ENCODE measurements at places on chromosomes 7 and 10.

DNA sequence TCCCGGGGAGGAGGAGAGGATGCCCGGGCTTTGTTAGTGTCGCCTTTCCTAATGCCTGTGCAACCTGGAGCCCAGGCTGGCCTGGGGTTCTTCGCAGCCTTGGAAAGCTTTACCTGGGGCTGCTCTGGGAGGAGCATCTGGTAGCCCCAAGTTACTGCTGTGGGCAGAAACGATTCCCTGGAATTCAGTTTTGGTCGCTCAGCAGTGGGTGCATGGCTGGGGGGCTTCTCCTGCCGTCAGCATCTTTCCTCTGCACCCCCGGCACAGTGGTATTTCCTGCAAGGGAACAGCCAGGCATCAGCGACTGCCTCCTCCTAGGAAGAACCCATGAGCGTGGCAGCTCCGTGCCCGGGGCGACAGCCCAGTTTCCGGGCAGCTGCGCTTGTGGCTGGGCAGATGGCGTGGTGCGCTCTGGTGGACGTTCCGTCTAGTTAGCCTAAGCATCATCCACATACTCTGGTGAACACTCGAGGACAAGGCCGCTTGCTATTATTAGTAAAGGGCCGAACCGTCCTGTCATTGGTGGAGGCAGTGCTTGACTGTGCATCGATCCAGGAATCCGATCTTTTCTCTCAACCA is 107.0 kb upstream of the BTBD16 start:
- DNase-seq = no peak

- peak; percentile 69 for DNase-seq
These were observed 5.8 kb downstream of the IDE start for GRCh38 chr10:92567952-92568600.

- no peak for DNase-seq
These were observed 181.6 kb downstream of the SND1 start for GRCh38 chr7:127833641-127834040.

DNA sequence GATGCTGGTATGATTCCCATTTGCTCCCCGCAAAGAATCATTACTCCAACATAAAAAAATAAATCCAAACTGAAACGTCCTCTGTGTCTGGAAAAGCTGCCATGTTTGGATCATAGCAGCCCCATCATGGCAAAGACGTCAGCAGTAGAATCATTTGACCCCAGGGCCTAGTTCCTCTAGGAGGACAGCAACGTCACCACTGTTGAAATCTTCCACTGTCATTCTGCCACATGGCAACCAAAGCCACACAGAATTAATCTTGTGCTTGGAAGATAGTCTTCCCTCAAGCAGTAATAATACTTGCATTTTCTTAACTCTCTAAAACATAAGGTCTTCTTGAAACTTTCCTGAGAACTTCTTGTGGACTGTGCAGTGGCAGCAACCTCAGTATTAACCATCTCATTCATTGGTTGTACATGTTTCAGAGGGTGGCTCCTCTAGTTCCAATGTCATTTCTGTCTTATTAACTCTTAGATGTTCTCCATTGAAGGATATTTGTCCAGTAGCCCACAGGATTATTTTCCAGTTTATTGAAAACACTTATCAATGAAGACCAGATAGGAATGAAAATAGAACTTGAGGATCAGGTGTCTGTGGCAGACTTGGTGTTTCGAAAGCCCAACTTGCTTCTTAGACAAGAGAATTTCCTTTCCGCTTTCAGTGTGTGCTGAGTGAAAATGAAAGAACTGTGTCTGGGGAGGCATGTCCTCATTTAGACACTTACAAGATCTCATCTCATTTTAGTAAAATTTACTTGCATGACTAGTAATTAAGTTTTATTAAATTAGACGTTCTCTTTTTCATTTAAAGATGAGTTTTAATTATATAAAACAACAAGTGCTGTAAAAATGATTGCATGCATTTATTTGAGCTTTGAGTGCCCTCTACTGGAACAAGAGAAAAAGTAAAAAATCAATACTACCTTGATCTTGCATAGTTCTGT is 28.9 kb upstream of the INHBA start:
- DNase-seq = no peak

- DNase-seq = no peak
These were observed 61.7 kb upstream of the CCNY start for GRCh38 chr10:35274498-35275060.

GRCh38 chr7:82816272-82816671 is 346.4 kb downstream of the PCLO start:
- DNase-seq = no peak

DNA sequence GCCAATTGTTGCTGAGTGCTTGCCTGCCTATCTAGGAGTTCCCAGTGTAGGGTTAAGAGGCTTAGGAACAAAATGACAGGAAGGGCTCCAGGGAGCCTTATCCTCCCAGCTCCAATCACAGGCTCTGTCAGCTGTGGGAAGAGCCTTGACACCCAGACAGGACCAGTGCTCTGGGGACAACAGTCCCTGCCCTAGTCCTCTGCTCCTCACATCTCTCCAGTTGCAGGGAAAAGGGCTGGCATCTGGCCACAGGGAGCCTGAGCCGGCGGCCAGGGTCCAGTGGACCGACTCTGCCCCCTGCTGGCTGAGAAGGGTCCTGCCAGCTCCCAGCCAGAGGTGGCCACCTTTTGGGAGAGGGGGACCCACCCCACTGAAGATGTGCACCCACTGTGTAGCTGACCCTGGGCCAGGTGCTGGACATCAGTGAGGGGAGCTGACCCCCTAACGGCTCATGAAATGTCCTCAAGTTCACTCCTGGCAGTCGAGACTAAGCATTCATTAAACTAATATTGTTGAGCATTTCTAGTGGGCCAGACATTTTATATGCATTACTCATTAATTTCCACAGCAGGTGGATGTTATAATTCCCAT is 17.6 kb downstream of the DNAJB12 start:
- DNase-seq = peak; percentile 61

DNA sequence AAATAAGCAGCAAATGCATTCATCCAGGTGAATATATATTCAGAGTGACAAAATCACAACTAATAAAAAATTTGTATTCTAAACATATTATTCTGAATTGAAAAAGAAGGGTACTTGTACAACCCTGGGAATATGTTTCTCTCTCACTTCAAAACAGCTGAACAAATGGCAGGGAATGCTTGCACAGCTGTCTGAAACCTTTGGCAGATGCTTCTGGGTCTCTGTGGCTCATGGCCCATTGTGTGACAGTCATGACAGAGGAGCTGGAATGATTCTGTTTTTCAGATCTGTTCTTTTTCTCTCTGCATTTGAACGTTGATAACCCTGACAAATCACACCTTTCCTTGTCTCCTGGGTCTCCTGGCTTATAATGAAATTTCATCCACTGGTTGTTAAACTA is 275.7 kb upstream of the FZD1 start:
- no peak for DNase-seq

GRCh38 chr10:113988535-113988934 is 55.1 kb upstream of the ADRB1 start:
- no peak for DNase-seq

GRCh38 chr10:68163735-68164134 is 54.4 kb downstream of the MYPN start:
- no peak for DNase-seq

DNA sequence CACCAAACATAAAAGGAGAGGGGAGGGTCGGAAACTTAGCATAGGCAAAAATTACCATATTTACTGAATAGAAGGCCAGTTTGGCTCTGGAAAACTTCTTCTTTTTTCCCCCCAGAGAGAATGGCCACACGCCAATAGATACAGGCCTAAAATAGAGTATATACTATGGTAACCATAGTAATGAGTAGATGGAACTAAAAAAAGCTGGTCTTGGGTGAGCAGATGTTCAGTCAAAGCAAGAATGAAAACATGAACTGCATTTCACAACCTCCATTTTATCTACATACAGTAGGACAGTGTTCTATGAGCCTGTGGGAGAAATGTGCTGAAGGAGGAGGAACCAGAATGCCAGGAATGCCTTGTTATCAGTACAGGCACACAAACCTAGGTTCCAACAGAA is 141.7 kb upstream of the SEMA3A start:
- DNase-seq = peak; percentile 8

- no peak for DNase-seq
These were observed 92.8 kb downstream of the VWC2 start for GRCh38 chr7:49866076-49866735.

DNA sequence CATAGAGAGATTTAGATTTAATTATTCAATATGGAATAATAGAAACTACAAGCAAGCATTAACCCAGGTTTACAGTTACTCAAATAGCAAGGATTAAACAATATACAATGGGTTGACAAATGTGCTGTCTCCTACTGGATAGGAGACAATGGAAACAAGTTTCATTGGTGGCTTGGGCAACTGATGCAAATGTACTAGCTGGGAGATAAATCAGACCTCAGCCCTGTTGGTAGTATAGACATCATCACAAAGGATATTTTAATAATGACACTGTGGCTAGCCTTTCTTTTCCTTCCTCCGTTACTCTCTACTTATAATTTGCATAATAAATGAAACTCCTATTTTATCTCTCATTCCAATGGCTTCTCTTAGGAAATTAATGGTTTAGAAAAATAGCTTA is 96.5 kb upstream of the DKK1 start:
- DNase-seq = no peak

GRCh38 chr10:113095419-113096127 is 145.5 kb downstream of the TCF7L2 start:
- DNase-seq = no peak

DNA sequence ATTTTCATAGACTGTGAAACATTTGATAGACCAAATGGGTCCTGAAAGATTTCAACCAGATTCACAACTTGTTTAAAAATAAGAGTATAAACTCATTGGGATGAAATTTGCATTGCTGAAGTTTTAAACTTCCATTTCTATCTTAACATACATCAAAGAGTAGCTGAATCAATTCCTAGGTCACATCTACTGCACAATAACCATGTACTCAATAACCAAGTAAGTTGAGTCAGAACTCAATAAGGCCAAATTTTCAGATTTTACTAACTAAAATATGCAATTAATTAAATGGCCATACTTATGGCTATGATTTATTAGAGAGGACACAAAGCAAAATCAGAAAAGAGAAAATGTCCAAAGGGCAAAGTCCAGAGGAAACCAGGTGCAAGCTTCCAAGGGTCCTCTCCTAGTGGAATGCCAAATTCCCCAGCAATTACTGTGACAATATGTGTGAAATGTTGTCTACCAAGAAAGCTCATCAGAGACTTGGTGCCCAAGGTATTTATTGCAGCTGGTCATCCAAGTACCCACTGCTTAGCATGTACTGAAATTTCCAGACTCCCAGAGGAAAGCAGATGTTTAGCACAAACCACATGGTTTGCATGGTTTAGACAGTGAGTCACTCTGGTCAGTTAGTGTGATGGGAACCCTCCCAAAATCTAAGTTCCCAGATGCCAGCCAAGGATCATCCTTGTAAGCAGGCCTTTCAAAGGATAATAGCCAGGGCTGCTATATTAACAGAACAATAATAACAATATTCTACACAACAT is 238.9 kb downstream of the IPMK start:
- peak; percentile 83 for DNase-seq

DNA sequence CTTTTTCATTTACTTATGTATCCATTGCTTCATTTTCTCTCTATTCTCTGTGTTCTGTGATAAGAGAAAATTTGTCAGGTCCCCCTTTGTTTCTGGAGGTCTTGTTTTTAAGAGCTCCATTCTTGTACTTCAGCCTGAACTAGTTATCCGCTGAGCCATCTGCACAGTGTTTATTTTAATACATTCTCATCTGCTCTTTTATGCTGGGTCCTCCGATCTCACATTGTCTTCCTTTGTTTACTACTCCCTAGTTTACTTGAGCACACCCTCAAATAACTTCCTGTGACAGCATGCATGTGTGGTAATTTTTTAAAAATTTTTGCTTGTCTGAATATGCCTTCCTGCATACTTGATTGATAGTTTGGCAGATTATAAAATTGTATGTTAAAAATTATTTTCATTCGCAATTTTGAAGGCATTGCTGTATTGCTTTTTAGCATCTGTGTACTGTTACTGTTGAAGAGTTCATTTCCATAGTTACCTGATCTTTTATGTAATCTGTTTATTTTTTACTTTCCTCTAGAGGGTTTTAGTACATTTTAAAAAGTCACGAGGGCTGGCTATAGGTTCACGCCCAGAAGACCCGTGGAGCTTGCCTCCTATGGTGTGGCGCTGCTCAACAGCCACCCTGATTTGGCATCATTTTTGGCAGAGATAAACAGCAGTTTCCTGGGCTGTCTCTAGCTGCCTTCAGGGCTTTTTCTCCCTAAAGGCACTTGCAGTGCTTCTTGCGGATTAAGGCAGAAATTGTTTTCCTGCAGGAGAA is 31.9 kb downstream of the RSBN1L start:
- peak; percentile 63 for DNase-seq

- no peak for DNase-seq
These were observed 724 bp downstream of the ZNF107 start for GRCh38 chr7:64666663-64667050.

DNA sequence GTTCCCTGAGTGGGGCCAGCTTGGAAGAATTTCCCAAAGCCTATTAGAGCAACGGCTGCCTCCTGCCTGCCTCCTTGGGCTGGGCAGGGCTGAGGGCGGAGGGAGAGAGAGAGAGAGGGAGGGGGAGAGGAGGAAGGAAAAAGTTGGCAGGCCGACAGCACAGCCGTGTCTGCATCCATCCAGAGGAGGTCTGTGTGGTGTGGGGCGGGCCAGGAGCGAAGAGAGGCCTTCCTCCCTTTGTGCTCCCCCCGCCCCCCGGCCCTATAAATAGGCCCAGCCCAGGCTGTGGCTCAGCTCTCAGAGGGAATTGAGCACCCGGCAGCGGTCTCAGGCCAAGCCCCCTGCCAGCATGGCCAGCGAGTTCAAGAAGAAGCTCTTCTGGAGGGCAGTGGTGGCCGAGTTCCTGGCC is at the start of gene AQP1:
Gene AQP1, plus strand, starts transcription at position 293 of the 409 bp plus-strand sequence. Its CDS starts 57 bp downstream, at position 350.
- no peak for DNase-seq

- DNase-seq = no peak
These were observed 160.3 kb downstream of the SNX10 start for GRCh38 chr7:26451997-26452396.

DNA sequence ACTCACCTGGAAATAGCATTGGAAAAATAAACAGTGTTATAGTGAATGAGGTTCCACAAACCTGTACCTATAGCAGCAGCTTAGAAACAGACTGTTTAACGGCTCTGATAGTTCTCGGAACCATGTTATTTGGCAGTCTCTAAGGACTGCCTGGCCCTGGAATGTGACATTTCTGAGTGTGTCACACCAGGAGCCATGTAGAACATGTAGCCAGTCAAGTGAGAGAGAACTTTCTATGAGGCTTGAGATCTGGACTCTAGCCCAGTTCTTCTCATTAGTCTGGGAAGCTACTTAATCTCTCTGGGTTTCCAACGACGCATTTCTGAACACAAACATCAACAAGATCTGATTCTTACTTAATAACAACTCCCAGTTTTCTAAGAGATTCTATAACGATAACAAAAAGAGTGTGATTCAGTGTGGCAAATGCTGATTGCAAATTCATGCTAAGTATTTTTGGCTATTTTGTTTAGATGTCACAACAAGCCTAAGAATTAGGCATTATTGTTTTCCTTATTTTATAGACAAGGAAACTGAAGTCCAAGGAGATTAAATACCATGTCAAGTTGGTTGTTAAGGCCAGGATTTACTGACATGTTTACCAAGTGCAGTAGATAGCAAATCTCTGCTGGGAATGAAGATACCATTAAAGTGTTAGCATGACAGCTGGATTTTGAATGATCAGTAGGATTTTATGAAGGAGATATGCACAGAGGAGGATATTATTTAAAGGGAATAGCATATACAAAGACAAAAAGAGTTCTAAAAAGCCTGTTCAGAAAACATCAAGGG is 47.2 kb downstream of the APBB1IP start:
- DNase-seq = peak; percentile 82
